ENCODE measurements at places on chromosomes 6 and 20. TPM values are rescaled to one million over a fixed set of nuclear protein-coding genes. Genes with fewer than 3 reads are reported as not detected.

LCA5 gene
- total RNA-seq = 4.4 TPM

SRMS gene
- not detected for total RNA-seq

CDH26 gene
- total RNA-seq = not detected

DNA sequence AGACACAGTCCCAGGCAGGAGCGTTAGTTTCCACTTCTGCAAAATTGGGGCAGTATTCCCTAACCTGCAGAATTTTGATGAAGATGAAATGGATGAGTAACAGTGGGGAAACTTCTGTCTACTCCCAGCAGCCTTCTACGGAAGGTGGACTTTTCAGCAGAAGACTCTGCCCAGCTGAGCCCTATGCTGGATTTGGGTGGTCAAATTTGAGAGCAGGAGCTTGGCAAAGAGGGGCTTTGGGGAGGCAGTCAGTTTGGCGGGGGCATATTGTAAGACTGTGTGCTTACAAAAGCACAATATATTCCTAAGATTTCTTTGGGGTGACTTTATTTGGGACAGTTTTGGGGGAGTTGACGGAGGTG, 5.4 kb upstream of the SDCBP2 start:
- no peaks in the 10 kb centered on the region for H3K36me3 ChIP-seq
- DNase-seq = no peak
- H3K4me1 ChIP-seq = peaks cover 4% of the 10 kb centered on the region
- no peaks in the 10 kb centered on the region for H3K27me3 ChIP-seq
- no peak overlapping the region for H3K4me3 ChIP-seq

DNA sequence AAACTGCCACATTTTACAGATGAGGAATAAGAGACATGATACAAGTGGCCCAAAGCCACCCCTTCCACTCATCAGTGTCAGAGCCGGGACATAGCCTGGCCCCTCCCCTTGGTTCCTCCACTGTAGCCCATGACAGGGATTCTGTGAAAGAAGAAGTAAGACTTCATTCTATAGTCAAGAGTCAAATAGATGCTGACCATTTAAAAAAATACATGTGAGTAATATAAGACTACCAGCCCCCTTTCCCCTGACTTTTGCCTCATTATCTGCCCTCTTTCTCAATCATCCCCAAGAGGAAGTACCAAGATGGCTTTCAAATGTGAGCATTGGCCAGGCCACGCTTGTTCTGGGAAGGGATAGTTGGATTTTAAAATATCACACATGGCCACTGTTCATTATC, 57.8 kb upstream of the TAB2 start:
- DNase-seq = no peak
- no peaks in the 10 kb centered on the region for H3K4me1 ChIP-seq
- H3K27me3 ChIP-seq = peaks cover 3% of the 10 kb centered on the region
- no peak overlapping the region for H3K27ac ChIP-seq
- no peaks in the 10 kb centered on the region for H3K36me3 ChIP-seq

DNA sequence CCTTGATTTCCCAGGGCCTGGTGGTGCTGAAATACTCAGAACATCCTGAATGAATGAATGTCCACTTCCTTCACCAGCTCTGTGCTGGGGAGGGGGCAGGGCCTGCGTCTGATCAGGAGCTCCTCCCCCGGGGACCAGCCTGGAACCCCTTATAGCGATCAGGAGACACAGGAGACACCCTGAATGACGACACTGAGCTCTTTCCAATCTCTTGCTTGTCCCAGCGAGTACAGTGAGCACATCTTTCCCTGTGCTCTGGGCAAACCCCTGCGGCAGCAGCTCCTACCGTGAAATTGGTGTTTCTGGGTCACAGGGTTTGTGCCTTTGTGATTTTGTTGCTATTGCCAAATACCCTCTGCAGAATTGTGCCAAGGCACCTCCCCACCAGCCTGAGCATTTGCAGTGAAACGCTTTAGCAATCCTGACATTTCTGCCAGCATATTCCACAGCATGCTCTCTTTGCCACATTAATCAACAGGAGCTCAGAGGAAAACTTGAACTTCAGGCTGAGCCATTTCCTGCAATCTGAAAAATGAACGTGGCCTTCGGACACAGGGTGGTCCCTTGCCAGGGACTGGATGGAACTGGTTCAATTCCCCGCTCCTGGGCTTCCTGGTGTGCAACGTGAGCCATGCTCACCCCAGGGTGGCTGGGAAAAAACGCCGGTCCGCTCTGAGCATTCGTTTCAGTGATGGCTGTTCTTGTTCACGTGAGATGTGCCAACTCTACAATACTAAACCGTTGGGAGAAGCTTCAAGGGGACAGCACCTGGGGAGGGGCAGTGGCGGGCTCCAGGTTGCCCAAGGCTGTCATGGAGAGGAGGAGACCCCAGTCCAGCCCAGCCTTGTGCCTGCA, 23.1 kb upstream of the MRGBP start:
- H3K36me3 ChIP-seq = no peaks in the 10 kb centered on the region
- H3K27ac ChIP-seq = no peak overlapping the region
- H3K4me1 ChIP-seq = peaks cover 16% of the 10 kb centered on the region
- no peak overlapping the region for H3K4me3 ChIP-seq
- DNase-seq = no peak

DNA sequence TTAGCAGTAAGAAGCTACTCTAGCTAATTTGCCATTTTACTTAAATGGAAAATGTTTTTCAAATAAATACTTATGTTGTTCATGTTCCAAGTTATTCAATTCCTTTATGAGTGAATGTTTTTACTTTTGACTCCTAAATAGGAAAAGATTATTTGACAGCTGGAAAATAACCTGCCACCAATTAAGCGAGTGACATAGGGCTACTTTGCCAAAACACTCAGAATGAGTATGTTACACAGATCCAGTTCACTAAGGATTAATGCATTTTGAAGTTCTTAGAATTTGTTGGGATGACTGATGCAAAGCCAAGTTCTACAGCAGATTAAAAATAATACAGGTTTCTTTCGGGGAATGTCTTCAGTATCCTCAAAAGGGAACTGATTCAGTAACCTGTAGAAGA, 144.4 kb downstream of the ADGRG6 start:
- no peak overlapping the region for H3K4me3 ChIP-seq
- peaks cover 21% of the 10 kb centered on the region for H3K4me1 ChIP-seq
- H3K27ac ChIP-seq = no peak overlapping the region
- DNase-seq = no peak

DNA sequence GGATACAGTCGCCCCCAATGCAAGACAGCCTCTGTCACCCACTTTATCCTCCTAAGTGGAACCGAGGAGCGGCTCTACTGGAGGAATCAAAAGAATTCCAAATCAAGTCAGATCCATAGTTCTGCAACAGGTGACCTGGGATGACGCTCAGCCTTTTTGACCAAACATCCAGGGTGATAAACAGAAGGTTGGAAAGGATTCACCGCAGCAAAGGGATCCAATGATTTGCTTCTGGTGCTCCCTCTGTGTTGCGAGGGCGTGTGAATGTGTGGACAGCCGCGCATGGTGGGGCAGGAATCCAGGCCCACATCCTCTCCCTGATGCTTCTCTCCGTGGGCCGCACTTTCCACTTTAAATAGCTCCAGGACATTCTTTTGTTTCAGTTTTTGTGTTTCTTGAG, 116.8 kb upstream of the CDH4 start:
- H3K4me1 ChIP-seq = peaks cover 6% of the 10 kb centered on the region
- H3K36me3 ChIP-seq = no peaks in the 10 kb centered on the region
- H3K4me3 ChIP-seq = no peak overlapping the region
- H3K27me3 ChIP-seq = peaks cover 3% of the 10 kb centered on the region
- H3K27ac ChIP-seq = no peak overlapping the region
- no peak for DNase-seq

- DNase-seq = no peak
- no peak overlapping the region for H3K4me3 ChIP-seq
- H3K27ac ChIP-seq = no peak overlapping the region
Measured at GRCh38 chr6:132520953-132521352, 8.0 kb upstream of the STX7 start.

DNA sequence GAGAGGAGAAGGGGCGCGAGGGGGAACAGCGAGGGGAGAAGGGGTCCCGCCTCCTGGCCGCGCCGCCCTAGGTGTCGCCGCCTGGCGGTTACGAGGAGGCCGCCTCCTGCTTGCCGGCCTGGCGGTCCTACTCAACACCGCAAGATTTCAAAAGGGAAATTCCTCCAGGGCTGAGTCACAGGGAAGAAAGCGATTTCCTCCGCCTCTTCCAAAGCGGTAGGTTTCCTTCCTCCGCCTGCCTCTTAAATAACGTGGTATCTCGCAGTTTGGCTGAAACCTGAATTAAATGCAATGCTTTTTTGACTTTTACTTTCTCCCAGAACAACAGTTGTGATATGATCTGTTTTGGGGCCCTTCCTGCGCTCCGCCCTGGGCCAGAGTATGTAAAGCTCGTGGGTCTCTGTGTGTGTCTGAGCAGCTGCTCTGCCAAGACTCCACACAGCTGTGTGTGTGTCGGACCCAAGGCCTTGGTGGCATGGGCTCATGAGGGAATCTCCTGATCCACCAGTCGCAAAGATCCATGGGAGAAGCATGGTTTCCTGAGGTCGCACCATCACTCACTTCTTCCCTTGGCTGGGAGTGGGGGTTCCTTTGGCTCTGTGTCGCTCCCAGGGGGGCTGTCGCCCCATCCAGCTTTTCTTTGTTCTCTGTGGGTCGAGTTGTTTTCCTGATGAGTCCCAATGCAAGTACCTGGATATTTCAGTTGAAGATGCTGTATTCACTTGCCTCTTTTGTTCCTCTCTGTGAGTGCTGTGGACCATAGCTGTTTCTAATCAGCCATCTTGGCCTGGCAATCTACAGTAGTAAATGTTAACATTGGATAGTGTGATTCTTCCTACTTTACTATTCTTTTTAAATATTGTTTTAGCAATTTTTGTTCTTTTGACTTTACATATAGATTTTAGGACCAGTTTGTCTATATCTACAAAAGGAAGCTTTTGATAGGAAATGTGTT, 31.6 kb upstream of the NOTCH4 start:
- H3K27ac ChIP-seq = peak overlapping the region; percentile 71
- H3K4me1 ChIP-seq = peaks cover 6% of the 10 kb centered on the region
- H3K27me3 ChIP-seq = peaks cover 24% of the 10 kb centered on the region
- H3K4me3 ChIP-seq = peak overlapping the region; percentile 61
- DNase-seq = no peak
- H3K36me3 ChIP-seq = no peaks in the 10 kb centered on the region

GRCh38 chr20:32139947-32140346, 30.4 kb downstream of the TM9SF4 start:
- H3K36me3 ChIP-seq = peaks cover 65% of the 10 kb centered on the region
- no peak for DNase-seq

GRCh38 chr6:71822625-71823024, 63.7 kb upstream of the RIMS1 start:
- H3K36me3 ChIP-seq = no peaks in the 10 kb centered on the region
- H3K4me1 ChIP-seq = no peaks in the 10 kb centered on the region
- H3K27me3 ChIP-seq = no peaks in the 10 kb centered on the region
- no peak overlapping the region for H3K4me3 ChIP-seq
- DNase-seq = no peak

DNA sequence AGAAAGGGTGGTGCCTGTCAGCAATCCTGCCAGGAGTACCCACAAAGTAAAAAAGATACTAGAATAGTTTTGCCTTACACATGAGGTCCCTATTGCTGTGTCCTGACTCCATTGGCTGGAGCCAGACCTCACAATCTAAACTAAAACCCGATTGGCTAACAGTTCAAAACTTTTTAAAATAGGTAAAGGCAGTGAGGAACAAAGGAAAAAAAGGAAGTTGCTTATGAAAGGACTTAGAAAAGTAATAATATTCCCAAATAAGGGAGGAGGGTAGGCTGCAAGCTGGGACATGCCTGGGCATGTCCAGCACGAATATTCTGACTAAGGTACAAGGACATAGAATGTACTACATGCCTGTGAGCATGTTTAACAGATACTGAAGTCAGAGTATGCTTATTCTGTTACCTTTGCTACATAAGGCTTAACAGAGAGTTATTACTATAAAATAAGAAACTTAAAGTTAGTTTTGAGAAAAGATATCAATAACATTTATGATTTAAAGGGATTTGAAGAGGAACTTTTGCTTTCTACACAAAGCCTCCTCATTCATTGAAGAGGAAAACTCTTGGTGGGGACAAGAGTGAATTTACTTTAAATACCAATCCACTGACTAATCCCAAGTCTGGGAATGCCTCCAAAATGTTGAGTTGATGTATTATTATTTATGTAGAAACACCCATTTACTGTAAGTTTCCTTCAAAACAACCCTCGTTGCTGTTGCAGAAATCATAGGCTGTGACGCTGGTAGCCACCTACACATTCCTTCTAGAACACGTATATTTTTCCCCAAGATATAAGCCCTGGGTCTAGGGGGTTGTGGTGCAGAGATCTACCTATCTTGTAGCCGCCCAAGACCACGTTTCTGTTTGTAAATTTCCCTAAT, 8.2 kb upstream of the MTHFD1L start:
- H3K27ac ChIP-seq = peak overlapping the region; percentile 100
- no peaks in the 10 kb centered on the region for H3K36me3 ChIP-seq
- DNase-seq = no peak
- H3K4me1 ChIP-seq = peaks cover 54% of the 10 kb centered on the region

GRCh38 chr6:99345164-99345563, 4.3 kb downstream of the FAXC start:
- H3K27ac ChIP-seq = no peak overlapping the region
- no peak for DNase-seq
- H3K4me3 ChIP-seq = no peak overlapping the region
- no peaks in the 10 kb centered on the region for H3K27me3 ChIP-seq
- peaks cover 36% of the 10 kb centered on the region for H3K4me1 ChIP-seq

Measured in chondrocyte (in vitro differentiated cells).